Natural killer cell (primary cell): ENCODE measurements at places on chromosomes 4 and X. TPM values are rescaled to one million over a fixed set of nuclear protein-coding genes. Genes with fewer than 3 reads are reported as not detected.
A peak's percentile ranks its signal among the peaks of the same experiment; 100 is the strongest.

The GTPBP6 gene
- total RNA-seq: 46.9 TPM

The CT45A3 gene
- not detected for total RNA-seq

GRCh38 chrX:105117621-105118020 is 102.9 kb downstream of the TEX13A start:
- no peak for DNase-seq

DNA sequence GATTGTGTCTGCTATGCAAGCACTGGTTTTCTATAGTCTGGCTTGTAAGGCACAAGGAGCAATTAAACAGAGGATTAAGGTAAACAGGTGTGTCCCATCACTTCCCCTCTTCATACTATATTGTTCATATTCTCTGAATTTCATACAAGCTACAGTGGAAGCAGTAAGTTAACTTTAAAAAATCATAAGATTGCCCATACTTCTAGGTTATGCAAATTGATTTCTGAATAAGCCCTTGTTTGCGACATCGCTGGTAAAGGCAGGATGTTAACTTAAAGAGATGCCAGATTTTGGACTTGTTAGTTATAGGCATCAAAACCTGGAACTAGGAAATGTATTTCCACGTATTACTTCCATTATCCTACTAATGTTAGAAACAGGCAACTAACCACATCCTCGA is 1.0 kb upstream of the TMEM131L start:
- no peak for DNase-seq

- no peak for DNase-seq
These were observed 25.9 kb upstream of the RASSF6 start for GRCh38 chr4:73646117-73646516.

GRCh38 chrX:124226129-124226528 is 106.3 kb upstream of the TEX13D start:
- DNase-seq: peak; percentile 36

- DNase-seq: no peak
These were observed 63.6 kb upstream of the TSPAN5 start for GRCh38 chr4:98722000-98722399.

- DNase-seq: no peak
These were observed 395.8 kb downstream of the NAF1 start for GRCh38 chr4:162770761-162771490.

- no peak for DNase-seq
These were observed 20.7 kb downstream of the FRMPD3 start for GRCh38 chrX:107470198-107470597.

DNA sequence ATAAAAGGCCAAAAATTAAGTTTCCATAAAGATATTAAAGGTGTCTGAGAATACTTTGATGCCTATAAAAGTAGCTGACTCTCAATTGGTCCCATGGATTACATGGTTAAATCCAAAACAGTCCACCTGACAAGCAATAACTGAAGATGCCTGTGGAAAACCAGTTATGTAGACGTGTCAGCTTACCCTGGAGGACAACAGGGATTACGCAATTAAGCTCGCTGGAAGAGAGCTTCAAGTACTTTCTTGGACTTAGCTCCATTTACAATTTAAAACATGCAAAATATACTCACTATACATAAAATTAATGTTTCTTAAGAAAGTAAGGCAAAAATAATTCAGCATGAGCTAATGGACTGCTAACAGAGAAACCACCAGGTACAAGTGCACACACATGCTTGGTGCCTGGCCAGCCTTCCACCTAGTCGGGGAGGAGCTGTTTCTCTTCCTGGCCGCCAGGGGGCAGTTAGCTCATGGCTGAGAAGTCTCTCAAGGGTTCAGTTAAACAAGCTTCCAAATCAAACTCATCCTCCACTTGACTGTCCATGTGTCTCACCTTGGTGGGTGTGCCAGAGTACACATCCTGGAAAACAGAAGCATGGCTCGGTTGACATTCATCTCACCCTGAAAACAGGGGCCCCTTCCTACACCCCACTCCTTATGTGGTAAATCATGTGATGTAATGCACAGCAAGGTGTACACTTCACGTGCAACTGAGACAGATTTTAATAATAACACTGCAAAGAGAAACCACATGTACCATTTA is 9.2 kb upstream of the FAM53A start:
- peak; percentile 68 for DNase-seq

DNA sequence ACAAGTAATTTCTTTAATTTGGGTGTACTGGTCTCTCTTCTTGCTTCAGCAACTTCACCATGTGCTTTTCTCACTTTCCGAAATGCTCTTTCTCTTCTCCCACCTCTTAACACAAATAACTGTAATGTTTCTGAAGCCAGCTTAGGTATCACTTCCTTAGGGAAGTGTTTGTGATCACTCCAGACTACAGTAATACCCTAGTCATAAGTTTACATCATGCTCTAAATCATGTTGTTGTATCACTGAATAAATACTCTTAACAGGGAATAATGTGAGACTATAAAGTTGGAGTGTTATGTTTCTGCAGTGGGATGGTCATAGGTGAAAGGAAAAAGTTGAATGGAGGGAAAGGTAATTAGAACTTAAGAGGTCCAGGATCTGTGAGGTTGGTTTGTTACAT is 712.3 kb downstream of the C4orf33 start:
- DNase-seq: no peak
